NCI-H1694 treated with DMSO at 0.1 percent for 48 hours (cell line): ENCODE measurements at places on chromosomes 3 and 15.

- DNase-seq, result no peak
These were observed 379.1 kb downstream of the MCTP2 start for GRCh38 chr15:94610485-94610884.

GRCh38 chr15:74375303-74375693, 7.9 kb upstream of the CYP11A1 start:
- DNase-seq, result peak; percentile 29

- no peak for DNase-seq
These were observed 79.5 kb downstream of the MEIS2 start for GRCh38 chr15:37020852-37021251.

DNA sequence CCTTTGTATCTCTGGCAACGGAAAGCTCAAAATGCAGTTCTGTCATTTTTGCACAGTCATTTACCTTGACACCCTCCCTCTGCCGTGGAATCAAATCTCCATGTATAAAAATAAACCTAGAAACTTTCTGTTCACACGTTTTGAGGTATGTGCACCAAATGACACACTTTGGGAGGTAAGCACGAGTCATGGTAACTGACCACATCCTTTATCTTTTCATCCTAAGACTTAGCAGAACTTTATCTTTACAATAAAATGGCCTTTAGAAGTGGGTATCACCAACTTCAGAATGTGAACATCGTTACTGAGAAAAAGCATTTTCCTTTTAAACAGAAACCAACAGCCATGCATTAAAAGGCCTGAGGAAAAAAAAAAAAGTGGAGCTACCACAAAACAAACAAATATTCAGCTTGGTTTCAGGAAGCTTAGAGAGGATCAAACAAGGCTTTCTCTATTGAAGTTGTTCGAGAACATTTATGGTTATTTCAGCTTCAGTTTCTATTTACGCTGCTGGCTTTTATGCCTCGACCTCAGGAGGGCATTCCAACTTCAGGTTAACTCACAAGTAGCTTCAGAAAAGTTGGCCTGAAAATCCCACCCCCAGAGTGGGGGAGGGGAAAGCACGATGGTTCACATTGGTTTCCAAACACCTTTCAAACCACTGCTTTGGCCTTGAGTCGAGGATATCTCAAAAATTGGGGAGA, 171.1 kb upstream of the ICE2 start:
- no peak for DNase-seq

GRCh38 chr15:62068810-62069167, 2.0 kb downstream of the C2CD4A start:
- no peak for DNase-seq

DNA sequence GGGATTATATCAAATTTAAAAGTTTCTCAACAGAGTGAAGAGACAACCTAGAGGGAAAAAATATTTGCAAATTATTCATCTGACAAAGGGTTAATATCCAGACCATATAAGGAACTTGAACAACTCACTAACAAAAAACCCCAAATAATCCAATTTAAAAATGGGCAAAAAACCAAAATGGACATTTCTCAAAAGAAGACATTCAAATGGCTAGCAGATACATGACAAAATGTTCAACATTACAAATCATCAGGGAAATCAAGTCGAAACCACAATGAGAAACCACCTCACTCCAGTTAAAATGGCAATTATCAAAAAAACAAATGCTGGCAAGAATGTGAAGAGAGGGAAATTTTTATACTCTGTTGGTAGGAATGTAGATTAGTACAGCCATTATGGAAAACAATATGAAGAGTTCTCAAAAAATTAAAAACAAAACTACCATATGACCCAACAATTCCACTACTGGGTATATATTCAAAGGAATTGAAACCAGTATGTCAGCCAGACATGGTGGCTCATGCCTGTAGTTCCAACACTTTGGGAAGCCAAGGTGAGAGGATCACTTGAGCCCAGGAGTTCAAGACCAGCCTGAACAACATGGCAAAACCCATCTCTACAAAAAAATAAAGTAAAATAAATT, 88.5 kb downstream of the CSNK1G1 start:
- no peak for DNase-seq

- no peak for DNase-seq
These were observed 44.1 kb downstream of the SLTM start for GRCh38 chr15:58889363-58889762.
